ENCODE measurements at places on chromosomes 1 and 21. TPM values are rescaled to one million over a fixed set of nuclear protein-coding genes. Genes with fewer than 3 reads are reported as not detected.

Gene CR1L
- total RNA-seq: not detected

Gene LCK
- total RNA-seq: 1.2 TPM

Gene RIMKLA
- 3.5 TPM for total RNA-seq

Gene SCAMP3
- total RNA-seq: 53.1 TPM

Gene APOBEC4
- total RNA-seq: not detected

Gene RIIAD1
- 1.2 TPM for total RNA-seq

GRCh38 chr1:99621340-99621901 is 24.5 kb upstream of the PALMD start:
- no peak overlapping the region for H3K4me3 ChIP-seq
- no peaks in the 10 kb centered on the region for H3K4me1 ChIP-seq
- no peaks in the 10 kb centered on the region for H3K36me3 ChIP-seq
- no peaks in the 10 kb centered on the region for H3K27me3 ChIP-seq

DNA sequence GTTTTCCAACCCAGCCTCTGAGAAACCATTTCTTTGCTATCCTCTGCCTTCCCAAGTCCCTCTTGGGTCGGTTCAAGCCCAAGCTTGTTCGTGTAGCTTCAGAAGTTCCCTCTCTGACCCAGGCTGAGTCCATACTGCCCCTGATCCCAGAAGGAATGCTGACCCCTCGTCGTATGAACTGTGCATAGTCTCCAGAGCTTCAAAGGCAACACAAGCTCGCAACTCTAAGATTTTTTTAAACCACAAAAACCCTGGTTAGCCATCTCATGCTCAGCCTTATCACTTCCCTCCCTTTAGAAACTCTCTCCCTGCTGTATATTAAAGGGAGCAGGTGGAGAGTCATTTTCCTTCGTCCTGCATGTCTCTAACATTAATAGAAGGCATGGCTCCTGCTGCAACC is 23.8 kb downstream of the EIF2D start:
- no peak for DNase-seq
- no peak overlapping the region for H3K4me3 ChIP-seq
- H3K27ac ChIP-seq: no peak overlapping the region
- H3K27me3 ChIP-seq: peaks cover 1% of the 10 kb centered on the region
- no peaks in the 10 kb centered on the region for H3K4me1 ChIP-seq

DNA sequence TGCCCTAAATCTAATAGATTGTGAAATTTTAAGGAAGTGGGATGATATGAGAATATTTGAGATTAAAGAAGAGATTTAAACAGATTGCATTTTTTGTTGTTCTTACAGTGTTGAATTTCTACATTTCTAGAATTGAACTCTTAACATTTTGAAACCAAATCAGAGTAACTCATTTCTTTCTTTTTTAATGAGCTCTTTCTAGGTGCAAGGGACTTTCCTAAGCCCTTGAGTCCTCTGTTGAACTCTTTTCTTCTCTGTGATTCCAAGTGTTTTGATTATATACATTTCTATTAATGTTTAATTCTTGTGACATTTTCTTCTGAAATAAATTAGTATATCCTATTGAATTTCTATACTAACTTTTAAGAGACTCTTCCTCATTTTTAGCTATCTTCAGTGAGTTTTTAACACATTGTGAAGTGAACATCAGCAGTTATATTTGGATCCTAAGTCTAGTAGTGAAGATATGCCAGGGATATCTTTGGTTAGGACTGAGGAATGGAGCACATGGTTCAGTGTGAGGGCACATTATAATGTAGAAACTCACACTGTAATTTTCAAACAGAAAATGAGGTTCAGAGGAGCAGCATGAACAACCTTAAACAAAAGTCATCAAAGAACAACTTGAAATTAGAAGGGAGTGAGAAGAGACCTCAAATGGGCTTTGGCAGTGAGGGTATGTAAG is 53.1 kb downstream of the ATG4C start:
- no peaks in the 10 kb centered on the region for H3K36me3 ChIP-seq
- DNase-seq: no peak
- H3K27ac ChIP-seq: no peak overlapping the region
- peaks cover 15% of the 10 kb centered on the region for H3K4me1 ChIP-seq

DNA sequence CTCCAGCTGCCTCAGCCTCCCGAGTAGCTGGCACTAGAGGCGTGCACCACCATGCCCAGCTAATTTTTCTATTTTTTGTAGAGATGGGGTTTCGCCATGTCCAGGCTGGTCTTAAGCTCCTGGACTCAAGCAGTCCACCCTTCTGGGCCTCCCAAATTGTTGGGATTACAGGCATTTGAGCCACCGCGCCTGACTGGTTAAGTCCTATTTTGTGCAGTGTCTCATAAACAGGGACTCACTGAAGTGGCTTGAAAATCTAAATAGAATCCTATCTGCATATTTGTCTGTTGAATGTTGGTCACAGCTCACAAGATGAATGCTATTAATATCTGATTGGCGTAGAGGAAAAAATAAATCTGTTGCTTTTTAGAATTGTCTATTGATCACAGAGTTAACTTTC is 5.9 kb upstream of the CHAF1B start:
- no peak for DNase-seq
- no peak overlapping the region for H3K27ac ChIP-seq
- peaks cover 12% of the 10 kb centered on the region for H3K36me3 ChIP-seq
- H3K4me1 ChIP-seq: peaks cover 5% of the 10 kb centered on the region
- no peak overlapping the region for H3K4me3 ChIP-seq
- no peaks in the 10 kb centered on the region for H3K27me3 ChIP-seq

GRCh38 chr1:53982034-53982762 is 35.8 kb downstream of the LDLRAD1 start:
- H3K4me3 ChIP-seq: peak overlapping the region; percentile 58
- H3K4me1 ChIP-seq: peaks cover 20% of the 10 kb centered on the region
- no peaks in the 10 kb centered on the region for H3K36me3 ChIP-seq
- H3K27me3 ChIP-seq: peaks cover 3% of the 10 kb centered on the region
- no peak for DNase-seq

DNA sequence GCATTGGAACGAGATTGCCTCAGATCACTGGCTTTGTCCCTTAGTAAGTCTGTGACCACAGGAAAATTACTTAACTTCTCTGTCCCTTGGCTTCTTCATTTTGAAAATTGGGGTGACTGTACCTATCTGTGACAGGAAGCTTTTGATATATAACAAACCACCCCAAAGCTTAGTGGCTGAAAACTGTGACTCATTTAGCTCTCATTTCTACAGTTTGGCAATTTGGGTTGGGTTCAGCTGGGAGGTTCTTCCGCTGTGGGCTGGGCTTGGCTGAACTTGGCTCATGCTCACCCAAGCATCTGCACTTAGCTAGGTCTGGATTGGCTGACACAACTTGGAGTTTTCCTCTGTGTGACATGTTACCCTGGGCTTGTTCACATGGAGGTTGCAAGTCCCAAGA is 14.0 kb downstream of the C1orf94 start:
- H3K27me3 ChIP-seq: peaks cover 33% of the 10 kb centered on the region

GRCh38 chr1:198669023-198669698 is 30.3 kb downstream of the PTPRC start:
- no peaks in the 10 kb centered on the region for H3K36me3 ChIP-seq
- H3K27ac ChIP-seq: no peak overlapping the region
- H3K4me1 ChIP-seq: no peaks in the 10 kb centered on the region
- no peaks in the 10 kb centered on the region for H3K27me3 ChIP-seq

- peaks cover 20% of the 10 kb centered on the region for H3K36me3 ChIP-seq
- H3K27me3 ChIP-seq: no peaks in the 10 kb centered on the region
- no peak overlapping the region for H3K4me3 ChIP-seq
- H3K27ac ChIP-seq: no peak overlapping the region
- DNase-seq: no peak
- H3K4me1 ChIP-seq: no peaks in the 10 kb centered on the region
Measured at GRCh38 chr1:100101564-100101963, 31.2 kb downstream of the SASS6 start.

GRCh38 chr1:19765623-19766022 is 34.1 kb downstream of the TMCO4 start:
- H3K27me3 ChIP-seq: no peaks in the 10 kb centered on the region
- DNase-seq: no peak
- no peak overlapping the region for H3K4me3 ChIP-seq
- no peaks in the 10 kb centered on the region for H3K36me3 ChIP-seq
- H3K27ac ChIP-seq: no peak overlapping the region

DNA sequence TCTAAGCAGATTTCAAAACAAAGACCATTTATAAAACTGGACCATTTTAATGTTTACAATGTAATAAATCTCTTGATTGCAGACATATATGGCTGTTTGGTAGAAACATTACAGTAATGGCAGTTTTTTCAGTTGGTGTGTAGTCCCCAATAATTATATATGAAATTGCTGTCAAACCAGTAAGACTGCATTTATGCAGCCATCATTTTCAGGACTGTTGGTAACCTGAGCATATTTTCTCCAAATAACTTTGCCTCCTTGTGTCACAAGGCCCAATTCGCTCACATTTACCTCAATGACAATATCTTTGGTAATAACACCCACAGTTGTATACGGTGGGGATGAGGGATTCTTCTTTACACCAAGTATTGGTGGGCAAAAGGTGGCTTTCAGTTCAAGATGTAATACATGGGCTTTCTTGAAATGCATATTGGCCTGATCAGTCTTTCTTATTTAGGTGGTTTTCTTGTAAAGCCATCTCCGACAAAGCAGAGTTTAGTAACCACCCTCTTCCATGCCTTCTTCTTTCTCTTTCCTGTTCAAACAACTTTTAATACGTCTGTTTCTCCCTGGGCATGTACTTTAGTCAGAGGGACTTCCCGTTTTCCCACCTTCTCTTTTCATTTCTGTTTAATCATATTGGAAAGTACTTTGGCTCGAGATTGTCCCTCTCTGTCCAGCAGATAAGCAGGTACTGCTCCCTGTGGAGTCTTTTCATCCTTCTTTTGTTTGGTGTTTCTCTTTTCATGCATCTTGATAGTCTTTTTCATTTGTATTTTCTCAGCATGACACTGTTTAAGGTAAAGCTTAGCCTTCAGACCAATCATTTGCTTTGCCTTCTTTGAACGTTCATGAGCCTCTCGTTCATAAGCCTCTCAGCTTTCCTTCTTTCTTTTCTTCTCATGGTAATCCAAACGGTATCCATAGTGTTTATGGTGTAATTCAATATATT is 30.4 kb downstream of the ATP2B4 start:
- peaks cover 18% of the 10 kb centered on the region for H3K4me1 ChIP-seq
- H3K27me3 ChIP-seq: no peaks in the 10 kb centered on the region
- H3K36me3 ChIP-seq: no peaks in the 10 kb centered on the region
- no peak for DNase-seq
- H3K27ac ChIP-seq: no peak overlapping the region
- no peak overlapping the region for H3K4me3 ChIP-seq

DNA sequence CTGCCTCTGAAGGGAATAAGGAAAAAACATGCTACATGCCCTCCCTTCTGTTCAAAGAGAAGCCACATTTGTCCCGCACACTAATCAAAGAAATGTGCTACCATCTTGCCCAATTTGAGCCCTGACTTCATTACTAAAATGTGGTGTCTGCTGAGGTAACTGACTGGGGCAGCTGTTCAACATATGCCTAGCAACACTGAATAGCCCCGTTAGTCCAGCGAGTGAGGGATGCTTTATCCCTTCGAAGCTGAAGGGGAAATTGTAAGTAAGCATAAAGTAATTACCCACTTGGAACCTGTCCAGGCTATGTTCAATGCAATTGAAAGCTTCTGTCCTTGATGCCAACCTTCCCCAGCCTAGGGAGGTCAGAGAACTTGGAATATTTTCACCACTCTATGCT is 310.6 kb downstream of the SEC16B start:
- no peaks in the 10 kb centered on the region for H3K36me3 ChIP-seq
- H3K27me3 ChIP-seq: peaks cover 5% of the 10 kb centered on the region
- no peaks in the 10 kb centered on the region for H3K4me1 ChIP-seq
- no peak for DNase-seq
- no peak overlapping the region for H3K4me3 ChIP-seq

- H3K4me1 ChIP-seq: peaks cover 12% of the 10 kb centered on the region
- H3K27ac ChIP-seq: no peak overlapping the region
- no peak overlapping the region for H3K4me3 ChIP-seq
- DNase-seq: no peak
- H3K36me3 ChIP-seq: peaks cover under 1% of the 10 kb centered on the region
Measured at GRCh38 chr1:21060523-21060922, 116.2 kb downstream of the EIF4G3 start.

GRCh38 chr1:7015022-7015421 is 229.8 kb downstream of the CAMTA1 start:
- no peak overlapping the region for H3K4me3 ChIP-seq
- H3K27me3 ChIP-seq: peaks cover 20% of the 10 kb centered on the region
- H3K27ac ChIP-seq: no peak overlapping the region
- peaks cover 3% of the 10 kb centered on the region for H3K4me1 ChIP-seq
- DNase-seq: no peak
- H3K36me3 ChIP-seq: no peaks in the 10 kb centered on the region

DNA sequence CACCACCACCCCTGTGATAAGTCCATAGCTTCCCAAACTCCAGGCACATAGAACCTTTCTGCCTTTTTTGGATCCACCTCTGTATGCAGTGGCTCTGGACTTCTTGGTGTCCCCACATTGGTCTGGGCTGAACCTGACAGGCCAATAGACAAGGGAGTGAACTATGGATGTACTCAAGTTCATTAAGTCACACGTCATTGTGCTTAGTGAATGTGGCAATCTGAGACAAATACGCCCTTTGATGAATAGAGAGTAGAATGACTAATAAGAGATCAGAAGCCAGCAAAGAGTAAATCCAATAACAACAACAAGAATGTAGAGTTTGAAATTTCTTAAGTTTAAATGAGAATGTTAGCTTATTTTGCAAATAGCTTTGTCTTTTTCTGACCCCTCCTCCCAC is 114.8 kb downstream of the ST6GALNAC3 start:
- H3K27me3 ChIP-seq: no peaks in the 10 kb centered on the region
- H3K4me3 ChIP-seq: no peak overlapping the region

DNA sequence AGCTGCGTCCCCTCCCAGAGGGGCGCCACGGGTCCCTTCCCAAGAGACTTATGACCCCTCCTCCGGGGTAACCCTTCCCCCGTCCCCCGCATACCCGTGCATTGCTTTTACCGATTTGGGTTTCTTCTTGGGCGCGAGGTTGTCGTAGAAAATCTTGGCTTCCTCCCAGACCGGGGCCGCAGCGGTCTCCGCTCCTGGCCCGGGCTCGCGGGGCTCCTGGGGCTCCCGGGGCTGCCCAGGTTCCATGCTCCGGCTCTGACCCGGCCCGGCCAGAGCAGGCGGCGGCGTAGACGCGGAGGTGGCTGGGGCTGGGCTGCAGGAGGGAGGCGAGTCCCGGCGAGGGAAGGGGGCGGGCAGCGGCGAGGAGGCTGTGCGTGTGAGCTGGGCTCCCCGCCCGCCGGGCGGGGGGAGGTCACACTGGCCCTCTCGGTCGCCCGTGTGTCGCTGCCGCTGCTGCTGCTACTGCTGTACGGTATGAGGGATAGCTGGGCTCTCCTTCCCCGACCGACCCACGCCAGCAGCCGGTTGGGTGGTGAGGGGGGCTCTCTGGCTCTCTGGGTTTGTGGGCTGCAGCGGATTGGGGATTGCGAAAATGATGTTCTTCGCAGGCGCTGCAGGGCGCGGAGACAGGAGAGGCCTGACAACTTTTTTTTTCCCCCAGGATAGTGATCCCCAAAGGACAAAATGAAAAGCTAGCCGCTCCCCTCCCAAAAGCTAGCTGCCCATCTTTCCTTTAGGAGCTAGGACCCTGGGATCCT is at the start of gene NT5C1A:
TSS of gene NT5C1A (minus strand) at position 315 of the 758 bp plus-strand sequence. CDS start at position 246, 69 bp downstream.
- no peak for DNase-seq
- no peak within 1 kb of the TSS for H3K27ac ChIP-seq
- peaks cover 80% of the 10 kb centered on the region for H3K27me3 ChIP-seq
- H3K4me3 ChIP-seq: peak within 1 kb of the TSS; percentile 57
- no peaks in the 10 kb centered on the region for H3K4me1 ChIP-seq

Data from progenitor cell of endocrine pancreas (in vitro differentiated cells).